ENCODE measurements at places on chromosomes 13 and 19.

DNA sequence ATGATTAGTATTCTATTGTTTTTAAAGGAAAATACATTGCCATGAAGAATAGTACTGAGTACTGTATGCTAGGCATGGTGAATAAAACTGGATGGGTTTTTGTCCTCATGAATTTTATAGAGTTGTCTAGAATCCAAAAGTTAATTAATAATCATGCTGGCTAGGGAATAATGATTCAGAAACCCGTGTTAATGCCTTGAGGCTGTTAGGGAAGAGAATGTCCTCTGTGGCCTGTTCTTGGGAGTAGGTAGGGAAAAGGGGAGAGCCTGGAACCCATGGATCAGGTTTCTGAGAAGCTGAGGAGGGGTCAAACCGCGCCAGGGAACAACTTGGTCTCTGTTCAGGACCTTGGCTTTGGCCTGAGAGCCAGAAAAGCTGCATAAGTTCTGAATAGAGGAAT lies 1376.3 kb upstream of the SLC10A2 start:
- no peak for DNase-seq

DNA sequence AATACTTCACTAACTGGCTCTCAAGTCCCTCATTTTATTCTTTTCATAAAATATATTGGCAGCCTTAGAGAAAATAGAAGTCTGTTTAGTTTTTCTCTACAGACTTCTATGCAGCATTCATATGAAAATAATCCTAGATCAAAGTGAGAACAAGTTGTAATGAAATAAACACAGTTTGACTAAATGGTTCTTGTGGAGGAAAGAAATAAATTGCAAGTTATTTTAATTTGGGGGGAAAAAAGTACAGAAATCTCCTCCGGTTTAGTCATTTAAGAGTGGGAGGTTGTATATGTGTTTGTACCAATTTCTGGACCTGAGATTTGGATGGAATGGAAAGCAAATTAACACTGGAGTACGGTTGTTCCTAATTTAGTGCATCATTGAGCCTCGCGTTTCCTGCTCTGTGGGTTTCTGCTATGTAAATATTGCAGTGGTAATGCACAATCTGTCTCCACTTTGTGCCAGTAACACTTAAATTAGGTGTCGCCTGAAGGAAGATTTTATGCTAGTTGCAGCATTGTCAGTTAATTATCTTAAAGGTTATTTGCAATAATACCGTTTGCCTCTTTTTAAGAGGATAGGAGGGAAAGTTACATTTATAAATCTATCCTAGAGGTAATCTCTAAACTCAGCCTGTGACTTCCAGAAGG lies 100.2 kb downstream of the ZIC5 start:
- no peak for DNase-seq

GRCh38 chr13:112658808-112659207 lies 31.0 kb upstream of the ATP11A start:
- no peak for DNase-seq

DNA sequence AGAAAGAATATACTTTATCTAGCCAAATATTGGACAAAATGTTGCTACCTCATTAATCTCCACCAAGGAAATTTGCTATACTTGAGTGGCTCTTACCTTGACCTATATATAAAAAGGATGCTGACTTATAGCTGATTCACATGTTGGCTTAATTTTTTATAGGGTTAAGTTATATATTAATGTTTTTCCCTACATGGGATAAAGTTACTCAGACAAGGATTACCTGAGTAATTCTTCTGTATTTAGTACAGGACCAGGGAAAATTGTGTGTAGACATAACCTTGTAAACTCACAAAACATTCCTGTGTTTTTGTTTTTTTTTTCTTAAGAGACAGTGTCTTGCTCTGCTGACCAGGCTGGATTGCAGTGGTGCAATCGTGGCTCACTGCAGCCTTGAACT lies 30.6 kb upstream of the SOHLH2 start:
- no peak for DNase-seq

DNA sequence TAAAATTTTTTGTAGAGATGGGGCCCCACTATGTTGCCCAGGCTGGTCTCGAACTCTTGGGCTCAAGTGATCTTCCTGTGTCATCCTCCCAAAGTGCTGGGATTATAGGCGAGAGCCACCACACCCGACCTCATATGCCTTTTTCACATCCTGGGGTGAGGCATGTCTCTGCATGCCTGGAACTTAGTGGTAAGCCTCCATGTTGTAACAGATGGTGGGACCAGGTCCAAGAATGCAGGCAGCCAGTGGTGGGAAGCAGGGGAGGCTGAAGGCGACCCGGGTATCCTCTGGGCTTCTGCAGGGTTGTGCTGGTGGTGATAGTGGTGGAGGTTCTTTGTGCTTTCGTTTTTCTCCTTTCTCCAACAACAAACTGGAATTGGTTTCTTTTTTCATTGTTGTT lies 30.1 kb upstream of the CCDC124 start:
- DNase-seq, result no peak

DNA sequence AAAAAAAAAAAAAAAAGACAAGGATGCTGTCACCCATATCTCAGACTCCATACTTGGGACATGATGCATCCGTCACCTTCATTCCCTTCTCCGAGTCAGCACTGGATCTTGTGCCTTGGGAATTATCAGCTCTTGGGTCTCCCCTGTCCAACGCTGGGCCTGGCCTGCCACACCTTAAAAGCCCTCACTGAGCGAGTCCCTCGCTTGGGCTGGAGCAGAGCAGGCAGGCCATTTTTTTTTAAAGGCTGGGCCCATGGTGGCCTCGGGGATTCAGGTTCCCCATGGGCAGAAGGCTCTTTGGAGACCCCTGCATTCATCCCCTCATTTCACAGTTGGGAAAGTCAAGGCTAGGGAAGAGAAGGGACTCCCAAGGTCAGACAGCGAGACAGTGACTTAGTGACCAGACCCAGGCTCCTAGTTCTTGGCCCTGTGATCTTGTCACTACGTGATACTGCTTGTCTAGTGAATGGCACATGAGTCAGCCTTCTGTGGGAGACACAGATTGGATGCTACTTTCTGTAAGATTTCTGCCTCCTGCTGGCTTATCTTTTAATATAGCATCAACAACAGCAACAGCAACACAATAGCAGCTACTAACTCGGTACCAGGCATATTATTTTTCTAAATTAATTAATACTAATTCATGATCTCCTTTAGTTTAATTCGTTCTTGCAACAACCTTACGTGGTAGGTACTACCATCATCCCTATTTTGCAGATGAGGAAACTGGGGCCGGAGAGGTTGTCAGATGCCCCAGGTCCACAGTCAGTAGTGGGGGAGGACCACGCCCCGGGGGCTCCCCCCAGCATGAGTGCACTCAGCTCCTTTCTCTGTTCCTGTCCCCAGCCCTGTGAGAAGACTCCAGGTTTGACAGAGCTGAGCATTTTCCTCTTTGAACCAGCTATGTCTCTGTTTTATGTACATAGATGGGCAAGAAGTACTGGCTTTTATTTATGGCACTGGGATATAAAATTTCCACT lies 27.4 kb upstream of the ZNF536 start:
- DNase-seq, result no peak

- no peak for DNase-seq
These were observed 37.7 kb downstream of the RGCC start for GRCh38 chr13:41495044-41495443.

DNA sequence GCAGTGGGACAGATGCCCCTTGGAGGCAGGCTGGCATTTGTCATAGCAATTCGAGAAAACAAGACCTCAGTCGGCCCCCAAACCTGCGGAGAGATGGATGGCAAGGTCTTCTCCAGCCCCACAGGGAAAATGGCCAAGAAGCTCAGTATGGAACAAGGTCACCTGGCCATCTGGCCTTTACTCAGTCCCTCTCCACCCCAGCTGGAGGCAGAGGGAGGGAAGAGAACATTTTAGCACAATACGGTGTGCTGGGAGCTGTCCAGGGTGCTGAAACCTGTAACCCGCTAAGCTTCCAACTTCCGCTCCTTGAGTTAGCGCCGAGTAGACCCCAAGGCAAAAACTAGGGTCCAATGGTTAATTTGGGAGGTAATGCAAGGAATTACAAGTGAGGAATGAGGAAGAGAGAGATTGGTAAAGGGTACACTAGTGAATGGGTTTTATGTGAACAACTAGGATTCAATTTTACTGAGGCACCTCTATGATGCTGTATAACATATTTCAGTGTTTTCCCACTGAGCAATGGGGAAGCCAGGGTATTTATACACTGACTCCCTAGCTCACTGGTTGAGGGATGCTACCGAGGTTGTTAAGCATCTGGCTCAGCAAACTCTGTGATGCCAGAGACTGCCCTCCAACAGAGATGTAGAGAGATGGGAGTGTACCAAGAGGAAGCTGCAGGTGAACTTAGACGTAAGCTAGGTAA lies 64.3 kb downstream of the CACNA1A start:
- peak; percentile 50 for DNase-seq

DNA sequence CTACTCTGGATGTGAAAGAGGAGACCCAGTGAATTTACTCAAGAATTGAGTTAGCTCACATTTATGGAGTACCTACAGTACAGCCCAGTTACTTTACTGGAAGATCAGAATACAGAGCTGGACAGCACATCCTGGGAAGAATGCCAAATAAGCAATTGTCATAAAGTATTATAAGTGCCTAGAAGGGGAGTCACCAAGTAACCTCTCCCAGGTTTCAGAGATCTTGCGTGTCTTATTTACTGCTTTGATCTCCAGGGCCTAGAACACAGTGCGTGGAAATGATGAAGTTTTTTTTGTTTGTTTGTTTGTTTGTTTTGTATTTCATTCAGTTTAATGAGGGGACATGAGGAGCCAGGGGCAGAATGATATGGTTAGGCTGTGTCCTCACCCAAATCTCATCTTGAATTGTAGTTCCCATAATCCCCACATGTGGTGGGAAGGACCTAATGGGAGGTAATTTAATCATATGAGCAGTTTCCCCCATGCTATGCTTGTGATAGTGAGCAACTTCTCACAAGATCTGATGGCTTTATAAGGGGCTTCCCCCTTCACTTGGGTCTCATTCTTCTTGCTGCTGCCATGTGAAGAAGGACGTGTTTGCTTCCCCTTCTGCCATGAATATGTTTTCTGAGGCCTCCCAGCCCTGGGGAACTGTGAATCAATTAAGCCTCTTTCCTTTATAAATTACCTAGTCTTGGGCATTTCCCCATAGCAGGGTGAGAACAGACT lies 5.2 kb downstream of the GARRE1 start:
- DNase-seq, result no peak

GRCh38 chr13:30869491-30869890 lies 36.6 kb upstream of the MEDAG start:
- no peak for DNase-seq

DNA sequence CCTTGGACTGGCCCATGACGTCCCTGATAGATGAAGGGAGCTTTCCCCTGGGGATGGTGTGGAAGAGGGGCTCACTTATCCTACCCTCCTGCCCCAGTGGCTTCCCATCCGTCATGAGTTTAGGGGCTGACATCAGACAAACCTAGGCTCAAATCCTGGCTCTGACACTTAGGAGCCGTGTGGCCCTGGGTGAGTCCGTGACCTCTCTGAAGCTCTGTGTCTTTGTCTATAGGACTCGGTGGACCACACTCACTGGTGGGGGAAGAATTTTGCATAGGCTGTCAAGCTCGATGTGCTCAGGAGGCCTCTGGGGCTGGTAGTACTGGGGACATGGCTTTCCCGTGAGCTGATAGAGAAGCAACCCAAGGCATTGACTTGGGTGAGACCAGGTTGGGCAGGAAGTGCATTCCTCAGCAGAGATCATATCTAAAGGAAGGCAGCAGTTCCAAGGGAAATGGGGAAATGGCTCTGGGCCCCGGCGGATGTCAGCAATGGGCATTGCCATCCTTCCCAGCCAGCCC lies 17.4 kb upstream of the AP1M2 start:
- DNase-seq, result no peak

GRCh38 chr13:48429886-48430285 lies 17.0 kb upstream of the LPAR6 start:
- DNase-seq, result no peak

- no peak for DNase-seq
These were observed 2.5 kb downstream of the PCDH8 start for GRCh38 chr13:52845766-52846566.

DNA sequence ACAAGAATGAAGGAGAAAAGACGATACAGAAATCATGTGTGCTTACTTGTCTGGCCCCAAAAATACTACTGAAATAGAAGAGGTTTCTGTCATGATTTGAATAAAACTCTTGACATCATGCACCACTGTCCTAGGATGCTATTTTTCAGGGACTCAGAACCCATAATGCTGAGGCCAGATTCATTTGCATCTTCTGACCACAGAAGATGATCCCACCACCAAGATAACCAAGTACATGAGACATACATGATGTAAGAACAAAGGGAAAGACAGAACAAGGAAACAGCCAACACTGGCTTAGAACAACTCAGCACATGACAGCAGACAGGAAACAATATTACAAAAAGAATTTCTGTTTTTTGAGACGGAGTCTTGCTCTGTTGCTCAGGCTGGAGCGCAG lies 2.5 kb downstream of the ZNF552 start:
- no peak for DNase-seq

DNA sequence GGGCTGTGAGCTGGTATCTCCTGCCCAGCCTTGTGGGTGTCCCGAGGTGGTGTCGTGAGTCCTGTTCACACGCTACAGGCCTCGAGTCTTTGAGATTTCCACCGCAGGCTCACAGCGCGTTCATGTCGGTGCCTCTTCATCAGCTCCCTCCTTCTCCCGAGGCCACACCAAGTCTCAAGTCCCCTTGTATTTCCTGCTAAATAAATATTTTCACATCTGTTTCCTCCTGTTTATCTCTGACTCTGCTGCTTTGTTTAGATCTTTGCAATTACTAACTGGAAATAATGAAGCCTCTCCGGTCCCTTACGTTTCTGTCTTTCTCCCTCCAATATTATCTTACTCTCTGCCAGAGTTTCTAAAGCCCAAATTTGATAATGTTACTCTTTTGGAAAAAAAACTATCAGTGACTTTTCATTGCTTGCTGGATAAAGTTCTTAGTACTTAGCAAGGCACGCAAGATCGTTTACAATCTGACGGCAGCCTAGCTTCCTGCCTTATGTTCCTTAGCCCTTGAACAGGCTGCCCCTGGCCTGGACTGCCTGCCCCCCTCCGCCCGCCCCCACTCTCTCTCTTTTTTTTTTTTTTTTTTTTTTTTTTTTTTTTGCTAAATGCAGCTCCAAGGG lies 130.5 kb upstream of the RNF113B start:
- no peak for DNase-seq

DNA sequence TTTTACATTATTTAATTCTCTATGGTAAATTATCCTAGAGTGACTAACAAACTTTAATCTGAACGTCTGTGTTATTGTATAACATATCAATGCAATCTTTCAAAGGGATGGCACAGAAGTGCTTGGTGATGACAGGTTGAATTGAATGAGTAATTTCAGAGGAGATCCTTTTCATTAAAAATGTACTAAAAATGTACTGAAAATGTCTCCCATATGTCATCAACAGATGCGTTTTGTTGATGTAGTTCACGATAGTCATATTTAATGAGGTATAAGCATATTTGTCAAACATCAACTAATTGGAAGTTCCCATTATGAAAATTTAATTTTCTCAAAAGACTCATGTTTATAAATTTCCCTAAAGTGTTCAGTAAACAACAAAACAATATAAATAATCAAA lies 1434.7 kb upstream of the PCDH20 start:
- DNase-seq, result no peak

DNA sequence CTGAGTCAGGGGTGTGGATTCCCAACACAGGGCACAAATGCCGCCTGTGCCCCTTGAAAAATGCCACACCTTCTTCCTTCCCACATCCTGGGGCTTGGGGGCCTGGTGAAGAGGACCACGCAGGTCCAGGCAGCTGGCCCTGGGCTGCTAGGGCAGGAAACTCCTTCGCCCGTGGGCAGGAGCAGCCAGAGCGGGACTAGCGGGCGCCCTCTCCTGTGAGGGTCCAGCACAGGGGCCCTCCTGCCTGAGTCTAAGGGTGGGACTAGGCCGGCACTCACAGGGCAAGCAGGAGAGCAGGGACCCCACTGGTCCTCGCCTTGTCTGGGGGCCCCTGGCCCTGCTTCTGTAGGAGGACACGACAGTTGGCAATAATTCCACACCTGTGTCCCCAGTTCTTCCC lies 7.5 kb upstream of the CEBPA start:
- DNase-seq, result no peak
